ENCODE measurements at places on chromosomes 4 and X. TPM values are rescaled to one million over a fixed set of nuclear protein-coding genes. Genes with fewer than 3 reads are reported as not detected.

GRCh38 chr4:1499465-1499864, 93.2 kb upstream of the NKX1-1 start:
- no peak overlapping the region for H3K27ac ChIP-seq
- no peaks in the 10 kb centered on the region for H3K36me3 ChIP-seq
- DNase-seq, result peak; percentile 59
- no peaks in the 10 kb centered on the region for H3K27me3 ChIP-seq
- no peaks in the 10 kb centered on the region for H3K4me1 ChIP-seq

- no peaks in the 10 kb centered on the region for H3K36me3 ChIP-seq
- H3K27ac ChIP-seq, result no peak overlapping the region
- H3K4me3 ChIP-seq, result no peak overlapping the region
- no peak for DNase-seq
- no peaks in the 10 kb centered on the region for H3K4me1 ChIP-seq
Measured at GRCh38 chr4:21248331-21248730, 548.1 kb downstream of the PACRGL start.

GRCh38 chr4:100246697-100247096, 56.4 kb upstream of the DDIT4L start:
- H3K4me3 ChIP-seq, result no peak overlapping the region
- no peaks in the 10 kb centered on the region for H3K27me3 ChIP-seq
- no peak overlapping the region for H3K27ac ChIP-seq
- H3K36me3 ChIP-seq, result no peaks in the 10 kb centered on the region
- no peak for DNase-seq

- no peak overlapping the region for H3K27ac ChIP-seq
- no peaks in the 10 kb centered on the region for H3K36me3 ChIP-seq
- no peak overlapping the region for H3K4me3 ChIP-seq
- no peaks in the 10 kb centered on the region for H3K27me3 ChIP-seq
Measured at GRCh38 chrX:40578039-40578695, 2.6 kb upstream of the ATP6AP2 start.

- no peak overlapping the region for H3K27ac ChIP-seq
- no peaks in the 10 kb centered on the region for H3K4me1 ChIP-seq
- H3K36me3 ChIP-seq, result no peaks in the 10 kb centered on the region
- no peaks in the 10 kb centered on the region for H3K27me3 ChIP-seq
Measured at GRCh38 chr4:101005659-101006058, 341.7 kb downstream of the PPP3CA start.

GRCh38 chrX:85544609-85545008, 165.1 kb upstream of the POF1B start:
- H3K27me3 ChIP-seq, result no peaks in the 10 kb centered on the region
- no peak overlapping the region for H3K27ac ChIP-seq
- H3K36me3 ChIP-seq, result no peaks in the 10 kb centered on the region
- no peak overlapping the region for H3K4me3 ChIP-seq

DNA sequence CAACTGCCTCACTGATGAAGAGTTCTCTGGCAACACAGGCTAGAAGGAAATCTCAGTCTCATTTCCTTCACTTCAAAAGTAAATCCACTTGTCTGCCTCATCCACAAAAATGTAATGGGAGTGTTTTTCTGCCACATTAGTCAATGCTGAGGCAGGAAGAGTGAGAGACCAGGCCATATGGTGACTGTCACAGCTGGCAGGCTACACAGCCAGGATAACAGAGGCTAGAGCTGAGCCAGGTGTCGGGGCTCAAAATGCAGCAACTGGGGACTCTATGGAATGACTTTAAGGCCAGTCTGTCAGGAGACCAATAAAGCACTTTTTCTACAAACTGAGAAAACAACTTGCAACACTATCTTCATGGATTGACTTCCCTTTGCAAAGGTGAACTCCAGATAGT, 204.2 kb downstream of the GPC3 start:
- H3K4me3 ChIP-seq, result no peak overlapping the region
- no peaks in the 10 kb centered on the region for H3K36me3 ChIP-seq
- no peaks in the 10 kb centered on the region for H3K27me3 ChIP-seq

DNA sequence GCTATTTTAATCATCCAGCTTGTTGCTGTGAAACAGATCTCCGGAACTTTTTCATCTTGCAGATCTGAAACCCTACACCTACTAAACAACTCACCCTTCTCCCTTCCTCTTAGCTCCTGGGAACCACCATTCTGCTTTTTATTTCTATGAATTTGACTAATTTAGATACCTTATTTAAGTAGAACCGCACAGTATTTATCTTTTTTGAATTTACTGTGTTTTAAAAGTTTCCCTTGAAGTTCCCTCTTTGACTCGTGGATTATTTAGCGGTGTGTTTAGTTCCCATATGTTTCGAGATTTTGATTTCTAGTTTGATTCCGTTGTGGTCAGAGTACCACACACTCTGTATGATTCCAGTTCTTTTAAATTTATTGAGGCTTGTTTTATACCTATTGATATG, 44.6 kb downstream of the EIF2S3 start:
- no peaks in the 10 kb centered on the region for H3K27me3 ChIP-seq
- no peaks in the 10 kb centered on the region for H3K4me1 ChIP-seq
- no peak overlapping the region for H3K27ac ChIP-seq
- H3K36me3 ChIP-seq, result no peaks in the 10 kb centered on the region
- no peak overlapping the region for H3K4me3 ChIP-seq

DNA sequence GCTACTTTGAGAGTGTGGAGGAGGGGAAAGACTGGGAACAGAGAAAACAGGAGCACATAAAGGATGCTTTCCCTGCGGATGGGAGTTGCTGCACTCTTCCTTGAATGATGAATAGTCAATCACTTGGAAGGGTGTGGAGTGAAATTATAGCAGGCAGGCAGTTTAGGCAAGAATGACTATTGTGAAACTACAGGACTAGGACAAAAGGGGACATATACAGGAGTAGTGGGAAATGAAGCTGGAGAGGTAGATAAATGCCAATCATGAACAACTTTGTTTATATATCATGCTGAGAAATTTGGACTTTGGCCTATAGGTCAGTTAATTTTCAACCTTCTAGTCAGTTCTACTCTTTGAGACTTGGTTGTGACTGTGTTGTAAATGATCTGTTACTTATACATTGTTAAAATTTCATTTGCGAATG, 76.9 kb downstream of the PAQR3 start:
- no peaks in the 10 kb centered on the region for H3K36me3 ChIP-seq
- H3K27ac ChIP-seq, result no peak overlapping the region
- H3K4me3 ChIP-seq, result no peak overlapping the region
- no peaks in the 10 kb centered on the region for H3K4me1 ChIP-seq

GRCh38 chrX:40105835-40106675, 8.3 kb upstream of the BCOR start:
- peak overlapping the region; percentile 87 for H3K27ac ChIP-seq
- DNase-seq, result peak; percentile 83
- no peaks in the 10 kb centered on the region for H3K27me3 ChIP-seq
- H3K36me3 ChIP-seq, result no peaks in the 10 kb centered on the region
- peak overlapping the region; percentile 14 for H3K4me3 ChIP-seq

The HPGDS gene
- polyA plus RNA-seq, result 0.26 TPM

The ZAR1 gene
- polyA plus RNA-seq, result not detected

The RASSF6 gene
- polyA plus RNA-seq, result 3.0 TPM

The CT45A5 gene
- not detected for polyA plus RNA-seq

DNA sequence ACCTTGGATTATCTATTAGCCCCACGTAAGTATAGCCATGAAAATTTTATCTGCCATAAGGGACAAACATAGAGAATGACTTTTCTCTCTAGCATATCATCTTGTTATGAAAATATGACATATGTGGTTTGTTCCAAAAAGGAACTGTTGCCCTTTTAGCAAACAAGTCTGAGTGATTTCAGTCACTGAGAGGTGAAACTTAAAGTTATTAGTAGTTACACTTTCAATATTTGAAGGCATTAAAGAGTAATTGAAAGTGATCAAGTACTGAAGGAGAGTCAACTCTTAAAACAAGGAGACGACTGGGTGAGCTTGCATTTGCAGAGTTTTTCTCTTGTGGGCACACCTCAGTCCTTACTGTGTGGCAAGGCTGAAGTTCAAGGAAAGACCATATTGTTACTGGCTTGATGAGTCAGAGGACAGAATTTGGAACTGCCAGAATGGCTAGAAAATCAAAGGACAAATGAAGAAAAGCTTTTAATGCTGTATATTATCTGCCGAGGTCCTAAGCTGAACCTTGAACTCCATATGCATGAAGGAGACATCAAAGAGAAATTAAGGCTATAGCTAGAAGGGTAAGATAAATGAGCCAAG, 205.1 kb upstream of the EMCN start:
- H3K27me3 ChIP-seq, result no peaks in the 10 kb centered on the region
- DNase-seq, result no peak
- no peaks in the 10 kb centered on the region for H3K36me3 ChIP-seq
- no peak overlapping the region for H3K4me3 ChIP-seq
- H3K4me1 ChIP-seq, result no peaks in the 10 kb centered on the region
- H3K27ac ChIP-seq, result no peak overlapping the region

The AKAP4 gene
- polyA plus RNA-seq, result not detected

- no peak overlapping the region for H3K27ac ChIP-seq
- no peaks in the 10 kb centered on the region for H3K4me1 ChIP-seq
- H3K4me3 ChIP-seq, result no peak overlapping the region
- DNase-seq, result no peak
Measured at GRCh38 chrX:31092970-31093638, 21.3 kb upstream of the FTHL17 start.

- DNase-seq, result no peak
- no peaks in the 10 kb centered on the region for H3K36me3 ChIP-seq
- H3K27me3 ChIP-seq, result no peaks in the 10 kb centered on the region
- no peak overlapping the region for H3K4me3 ChIP-seq
- H3K4me1 ChIP-seq, result peaks cover 1% of the 10 kb centered on the region
Measured at GRCh38 chr4:17293901-17294300, 218.0 kb downstream of the QDPR start.

- H3K4me3 ChIP-seq, result no peak overlapping the region
- DNase-seq, result no peak
- H3K36me3 ChIP-seq, result no peaks in the 10 kb centered on the region
- H3K27me3 ChIP-seq, result no peaks in the 10 kb centered on the region
Measured at GRCh38 chr4:82594456-82594855, 32.7 kb upstream of the TMEM150C start.

GRCh38 chr4:45944000-45944399, 179.9 kb downstream of the GABRG1 start:
- no peak overlapping the region for H3K4me3 ChIP-seq
- H3K4me1 ChIP-seq, result no peaks in the 10 kb centered on the region
- no peak for DNase-seq

DNA sequence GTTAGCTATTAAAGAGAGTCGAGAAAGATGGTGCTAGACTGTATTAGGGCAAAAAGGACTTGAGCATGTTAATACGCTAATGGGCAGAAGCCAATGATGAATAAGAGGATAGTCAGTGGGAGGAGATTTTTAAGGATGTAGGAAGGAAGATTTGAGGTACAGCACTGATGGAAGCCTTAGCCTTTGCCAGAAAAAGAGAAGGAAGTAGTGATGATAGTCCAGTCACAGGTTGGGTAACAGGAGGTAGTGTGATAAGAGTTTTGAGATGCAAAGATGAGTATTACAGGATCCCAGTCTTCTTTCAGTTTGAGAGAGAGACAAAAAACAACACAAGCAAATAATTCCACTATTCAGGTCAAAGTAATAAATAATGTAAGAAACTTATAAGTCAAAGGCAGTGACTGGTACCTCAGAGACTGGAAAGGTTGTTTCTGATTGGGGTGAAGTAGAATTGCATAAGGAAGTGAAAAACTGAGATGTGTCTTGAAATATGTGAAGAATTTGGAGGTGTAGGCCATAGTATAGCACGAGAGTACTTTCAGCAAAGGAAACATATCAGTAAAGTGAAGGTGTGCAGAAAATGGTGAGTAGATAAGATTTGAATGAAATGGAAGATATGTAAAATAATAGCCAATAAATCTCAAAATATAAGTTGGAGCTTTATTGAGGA, 22.1 kb upstream of the NDNF start:
- no peak for DNase-seq
- no peaks in the 10 kb centered on the region for H3K4me1 ChIP-seq
- H3K36me3 ChIP-seq, result no peaks in the 10 kb centered on the region
- no peaks in the 10 kb centered on the region for H3K27me3 ChIP-seq
- H3K4me3 ChIP-seq, result no peak overlapping the region

DNA sequence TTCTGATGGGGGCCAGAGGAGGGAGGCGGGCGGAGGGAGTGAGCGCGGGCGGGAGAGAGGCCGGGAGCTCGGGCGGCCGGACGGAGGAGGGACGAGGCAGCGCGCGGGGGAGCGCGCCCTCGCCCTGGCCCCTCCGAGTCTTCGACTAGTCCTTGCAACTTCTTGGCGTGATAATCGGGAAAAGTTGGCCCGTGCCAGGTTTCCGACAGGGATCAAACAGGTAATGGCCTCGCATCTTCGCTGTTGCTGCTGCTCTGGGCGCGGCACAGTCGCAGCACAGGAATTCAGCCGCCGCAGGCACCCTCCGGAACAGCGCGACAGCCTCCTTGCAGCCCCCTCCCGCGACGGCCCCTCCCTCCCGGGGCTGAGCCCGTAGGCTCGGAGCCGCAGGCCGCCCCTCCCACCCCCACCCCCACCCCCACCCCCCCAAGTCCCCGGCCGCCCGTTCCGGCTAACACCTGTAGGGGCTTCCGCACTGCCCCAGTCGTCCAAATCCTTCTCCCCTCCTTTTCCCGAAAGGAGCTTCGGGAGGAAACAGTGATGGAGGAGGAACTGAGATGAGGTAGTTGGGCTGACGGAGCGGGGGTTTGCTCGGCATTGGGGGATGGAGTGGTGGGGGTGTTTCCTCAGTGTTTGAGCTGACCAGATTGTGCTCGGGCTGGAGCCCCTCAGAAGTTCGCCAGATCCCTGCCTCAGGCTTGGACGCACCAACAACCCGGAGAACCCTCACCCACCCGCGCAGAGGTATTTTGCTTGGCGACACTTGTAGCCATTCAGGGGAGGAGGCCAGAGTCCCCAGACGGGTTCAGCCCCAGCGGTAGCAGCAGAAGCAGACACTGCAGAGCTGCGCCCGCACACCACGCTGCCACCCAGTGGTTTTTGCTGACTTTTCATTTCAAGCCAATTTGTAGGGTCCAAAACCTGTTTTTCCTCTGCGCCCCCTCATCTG, at the start of gene FGF13:
Gene FGF13 (minus strand): TSS at position 319 of the 949 bp plus-strand sequence. CDS start 714 bp downstream, outside the sequence.
- peak within 1 kb of the TSS; percentile 74 for H3K4me3 ChIP-seq
- H3K27me3 ChIP-seq, result no peaks in the 10 kb centered on the region
- H3K27ac ChIP-seq, result no peak within 1 kb of the TSS
- H3K4me1 ChIP-seq, result no peaks in the 10 kb centered on the region
- DNase-seq, result peak; percentile 84

DNA sequence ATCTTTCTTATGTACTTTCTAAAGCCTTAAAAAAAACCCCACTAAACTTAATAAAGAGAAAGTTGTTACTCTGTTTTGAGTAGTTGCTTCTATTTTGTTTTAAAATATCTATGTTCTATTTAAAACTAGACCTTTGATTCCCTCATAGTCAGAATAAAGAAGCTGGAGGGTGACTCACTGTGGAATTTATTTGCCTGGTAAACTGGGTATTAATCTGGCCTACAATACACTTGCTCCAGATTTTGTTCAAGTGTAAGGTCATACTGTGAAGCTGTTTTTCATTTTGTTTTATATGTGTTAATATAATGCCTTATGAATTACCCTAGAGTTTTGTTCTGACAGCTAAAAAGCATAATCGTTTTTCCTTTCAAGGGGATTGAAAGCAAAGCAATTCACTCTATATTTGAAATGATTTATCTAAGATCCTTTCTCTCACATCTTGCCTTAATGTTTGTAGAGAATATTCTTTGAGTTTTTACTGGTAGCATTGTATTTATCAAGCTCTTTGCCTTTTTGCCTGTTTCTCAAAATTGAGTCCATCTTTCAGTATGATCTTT, 277.4 kb upstream of the PITX2 start:
- no peaks in the 10 kb centered on the region for H3K4me1 ChIP-seq
- H3K27me3 ChIP-seq, result no peaks in the 10 kb centered on the region
- H3K4me3 ChIP-seq, result no peak overlapping the region

- H3K4me1 ChIP-seq, result no peaks in the 10 kb centered on the region
- H3K27me3 ChIP-seq, result no peaks in the 10 kb centered on the region
- H3K4me3 ChIP-seq, result no peak overlapping the region
- H3K27ac ChIP-seq, result no peak overlapping the region
Measured at GRCh38 chrX:69130439-69130838, 34.8 kb downstream of the PJA1 start.

The ZNF630 gene
- 4.8 TPM for polyA plus RNA-seq
